Stimulated activated CD4-positive, alpha-beta T cell treated with anti-CD3 and anti-CD28 coated beads, Interleukin-1b, Interleukin-23, amount 100 ng/mL, for 4 hours (primary cell): ENCODE measurements at places on chromosomes 12 and 14.

- DNase-seq: no peak
Observed at GRCh38 chr12:44078273-44078672, 242.4 kb downstream of the TMEM117 start.

DNA sequence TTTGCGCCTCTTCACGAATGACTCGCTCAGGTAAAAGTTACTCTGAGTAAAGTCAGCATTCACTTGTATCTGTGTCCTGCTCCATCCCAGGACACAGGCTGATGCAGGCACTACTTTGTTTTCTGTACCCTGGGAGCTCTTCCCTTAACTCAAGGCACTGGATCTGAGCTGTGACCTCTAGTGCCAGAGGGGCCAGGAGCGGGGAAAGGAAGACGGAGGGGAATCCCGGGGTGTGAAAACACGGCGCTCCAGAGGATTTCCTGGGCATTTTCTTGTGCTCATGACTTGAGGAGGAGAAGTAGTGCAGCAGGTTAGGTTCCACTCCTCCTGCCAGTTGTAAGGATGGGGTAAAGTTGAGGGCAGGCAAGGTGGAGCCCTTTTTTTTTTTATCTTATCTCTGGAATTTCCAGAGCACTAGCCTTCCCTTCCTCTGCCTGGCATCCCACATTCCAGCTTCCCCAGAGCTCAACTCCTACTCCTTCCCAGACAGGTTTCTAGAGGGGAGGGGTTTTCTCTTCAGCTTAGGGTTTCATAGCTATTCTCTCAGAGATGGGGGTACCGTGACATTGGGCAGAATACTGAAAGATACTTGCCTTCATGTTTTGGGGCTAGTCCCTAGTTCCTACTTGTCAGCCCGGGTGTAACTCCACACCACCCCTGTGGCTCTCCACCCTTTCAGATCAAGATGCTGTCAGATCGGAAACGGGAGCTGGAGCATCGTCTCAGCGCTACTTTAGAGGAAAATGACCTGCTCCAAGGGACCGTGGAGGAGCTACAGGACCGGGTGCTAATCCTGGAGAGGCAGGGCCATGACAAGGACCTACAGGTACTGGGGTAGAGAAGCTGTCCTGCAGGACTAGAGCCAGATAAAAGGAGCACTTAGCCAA lies 52.3 kb downstream of the RAB35 start:
- no peak for DNase-seq

DNA sequence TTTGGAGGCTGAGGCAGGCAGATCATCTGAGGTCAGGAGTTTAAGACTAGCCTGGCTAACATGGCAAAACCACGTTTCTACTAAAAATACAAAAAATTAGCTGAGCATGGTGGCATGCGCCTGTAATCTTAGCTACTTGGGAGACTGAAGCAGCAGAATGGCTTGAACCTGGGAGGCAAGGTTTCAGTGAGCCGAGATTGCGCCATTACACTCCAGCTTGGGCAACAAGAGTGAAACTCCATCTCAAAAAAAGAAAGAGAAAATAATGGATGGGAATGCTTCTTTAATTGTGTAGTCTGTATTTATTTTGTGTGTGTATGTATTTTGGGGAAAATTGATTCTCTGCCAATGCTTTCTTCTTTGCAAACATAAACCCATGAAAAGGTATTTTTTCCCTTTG lies 32.5 kb downstream of the SRGAP1 start:
- no peak for DNase-seq

GRCh38 chr14:61643555-61643954 lies 51.8 kb upstream of the HIF1A start:
- no peak for DNase-seq

DNA sequence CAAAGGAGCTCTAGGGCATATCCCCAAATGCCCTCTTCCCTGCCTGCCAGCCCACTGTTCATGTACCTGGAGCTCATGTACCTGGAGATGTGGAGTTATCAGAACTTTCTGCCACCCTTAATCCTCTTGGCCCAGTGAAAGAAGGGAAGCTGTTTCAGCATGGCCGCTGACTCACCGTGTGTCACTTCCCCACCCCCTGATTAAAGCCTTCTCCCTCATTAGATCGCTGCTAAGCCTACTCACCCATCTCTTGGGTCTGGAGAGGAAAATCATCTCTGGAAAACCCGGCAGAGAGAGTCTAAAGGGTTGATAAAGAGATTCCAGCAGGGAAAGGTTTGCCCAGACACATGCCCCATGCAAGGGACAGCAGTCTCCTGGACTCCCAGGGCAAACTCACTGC lies 4.5 kb upstream of the LTBP2 start:
- no peak for DNase-seq

DNA sequence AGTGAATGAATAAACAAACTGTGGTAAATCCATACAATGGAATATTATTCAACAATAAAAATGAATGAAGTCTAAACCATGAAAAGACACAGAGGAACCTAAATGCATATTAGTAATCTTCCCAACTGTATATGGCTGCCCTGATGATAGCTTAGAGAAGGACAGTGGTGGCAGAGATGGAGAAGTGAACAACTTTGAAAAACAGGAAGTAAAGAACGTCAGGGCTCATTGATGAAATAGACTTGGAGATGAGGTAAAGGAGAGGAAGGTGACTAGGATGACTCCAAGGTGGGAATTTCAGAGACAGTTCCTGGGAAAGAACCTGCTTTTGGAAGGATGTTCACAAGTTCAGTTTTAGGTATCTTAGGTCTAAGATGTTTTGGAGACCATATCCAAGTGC lies 36.3 kb upstream of the NT5DC3 start:
- DNase-seq: no peak

GRCh38 chr14:20775901-20776300 lies 5.2 kb upstream of the RNASE6 start:
- no peak for DNase-seq

- no peak for DNase-seq
Observed at GRCh38 chr14:101328412-101329028, 232.8 kb upstream of the DIO3 start.

DNA sequence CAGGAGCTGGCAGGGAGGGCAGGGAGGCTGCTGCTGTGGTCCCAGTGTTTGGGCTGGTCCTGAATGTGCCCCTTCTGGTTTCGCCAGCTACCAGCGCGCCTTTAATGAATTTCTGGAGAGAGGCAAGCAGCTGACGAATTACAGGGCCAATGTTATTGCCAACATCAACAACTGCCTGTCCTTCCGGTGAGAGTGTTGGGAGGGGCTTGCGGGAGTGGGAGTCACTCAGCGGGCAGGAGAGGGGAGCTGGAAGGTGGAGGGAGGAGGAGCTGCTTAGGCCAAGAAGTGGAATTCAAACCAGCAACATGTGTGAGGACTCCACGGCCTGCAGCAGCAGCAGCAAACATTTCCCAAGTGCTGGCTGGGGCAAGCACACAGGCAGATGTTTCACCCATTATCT lies 7.7 kb downstream of the TNFAIP2 start:
- no peak for DNase-seq

DNA sequence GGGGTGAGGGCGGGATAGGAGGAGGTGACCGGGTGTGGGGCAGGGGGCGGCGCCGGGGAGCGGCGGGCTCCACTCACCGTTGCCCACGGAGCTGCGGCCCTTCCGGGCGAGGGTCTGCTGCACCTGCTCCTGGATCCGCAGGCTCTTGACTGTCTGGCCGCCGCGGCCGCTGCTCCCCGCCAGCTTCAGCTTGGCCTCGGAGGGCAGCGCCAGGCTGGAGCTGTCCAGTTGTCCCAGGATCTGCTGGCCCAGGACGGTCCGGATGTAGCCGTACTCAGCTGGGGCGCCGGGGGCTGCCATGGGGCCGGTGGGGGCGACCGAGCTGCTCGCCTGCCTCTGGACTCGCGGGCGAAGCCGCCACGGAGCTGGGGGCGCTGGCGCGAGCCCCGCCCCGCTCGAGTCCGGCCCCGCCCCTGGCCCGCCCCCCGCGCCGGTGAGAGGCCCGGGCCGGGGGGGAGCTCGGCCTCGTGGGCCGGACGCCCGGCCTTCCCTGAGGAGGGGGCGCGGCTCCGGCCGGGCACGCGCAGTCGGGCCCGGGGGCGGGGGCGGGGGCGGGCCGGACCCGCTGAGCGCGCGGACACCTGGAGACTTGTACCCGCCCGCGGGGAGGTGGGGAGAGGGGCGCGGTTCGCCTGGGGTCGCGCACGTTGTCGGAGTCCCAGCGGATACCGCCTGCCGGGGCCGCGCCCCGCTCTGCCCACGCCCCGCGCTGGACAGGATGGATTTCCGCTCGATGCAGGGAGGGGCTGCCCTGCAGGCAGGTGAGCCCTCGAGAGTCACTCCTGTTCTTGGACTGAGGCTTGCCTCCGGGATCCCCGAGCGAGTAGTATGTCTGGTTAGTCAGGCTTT lies at the start of gene PKP2:
TSS of gene PKP2 (minus strand) at position 346 of the 849 bp plus-strand sequence. CDS start at position 300, 46 bp downstream.
- no peak for DNase-seq
